Naive thymus-derived CD8-positive, alpha-beta T cell (primary cell): ENCODE measurements at places on chromosomes 4 and X. TPM values are rescaled to one million over a fixed set of nuclear protein-coding genes. Genes with fewer than 3 reads are reported as not detected.

GRCh38 chrX:153522259-153522658, 4.8 kb downstream of the ATP2B3 start:
- DNase-seq, result no peak

The RADX gene
- polyA plus RNA-seq, result 2.1 TPM

The SPANXC gene
- polyA plus RNA-seq, result not detected

The WNK3 gene
- polyA plus RNA-seq, result 0.26 TPM

The GPR50 gene
- not detected for polyA plus RNA-seq

- no peak for DNase-seq
Observed at GRCh38 chr4:153634738-153635353, 49.2 kb upstream of the TLR2 start.

- DNase-seq, result peak; percentile 20
Observed at GRCh38 chrX:151680805-151681204, 14.5 kb upstream of the PRRG3 start.

- no peak for DNase-seq
Observed at GRCh38 chrX:103475381-103475780, 43.9 kb downstream of the RAB40A start.

GRCh38 chr4:15410750-15411149, 17.1 kb upstream of the C1QTNF7 start:
- peak; percentile 22 for DNase-seq

GRCh38 chr4:5851637-5852301, 41.1 kb downstream of the CRMP1 start:
- DNase-seq, result no peak

- no peak for DNase-seq
Observed at GRCh38 chr4:176193938-176194337, 1.4 kb downstream of the SPATA4 start.

DNA sequence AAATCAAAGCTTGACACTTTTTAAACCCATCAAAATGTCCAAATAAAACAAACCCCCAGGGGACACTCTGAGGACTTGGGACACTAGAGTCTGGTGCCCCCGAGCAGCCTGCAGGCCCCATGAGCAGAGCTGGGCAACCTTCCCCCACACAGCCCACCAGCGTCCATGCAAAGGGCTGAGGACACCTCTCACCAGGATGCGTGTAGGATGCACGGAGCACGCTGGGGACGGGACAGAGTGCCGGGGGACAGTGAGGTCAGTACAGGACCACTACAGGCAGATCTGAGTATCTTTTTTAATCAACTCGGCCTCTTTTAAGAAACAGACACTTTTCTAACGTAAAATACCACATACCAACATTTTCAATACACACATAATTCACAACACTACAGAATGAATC, 6.9 kb downstream of the GAK start:
- no peak for DNase-seq

- no peak for DNase-seq
Observed at GRCh38 chr4:85823295-85823694, 348.3 kb downstream of the ARHGAP24 start.

GRCh38 chrX:129981752-129982299, 609 bp upstream of the BCORL1 start:
- DNase-seq, result no peak

DNA sequence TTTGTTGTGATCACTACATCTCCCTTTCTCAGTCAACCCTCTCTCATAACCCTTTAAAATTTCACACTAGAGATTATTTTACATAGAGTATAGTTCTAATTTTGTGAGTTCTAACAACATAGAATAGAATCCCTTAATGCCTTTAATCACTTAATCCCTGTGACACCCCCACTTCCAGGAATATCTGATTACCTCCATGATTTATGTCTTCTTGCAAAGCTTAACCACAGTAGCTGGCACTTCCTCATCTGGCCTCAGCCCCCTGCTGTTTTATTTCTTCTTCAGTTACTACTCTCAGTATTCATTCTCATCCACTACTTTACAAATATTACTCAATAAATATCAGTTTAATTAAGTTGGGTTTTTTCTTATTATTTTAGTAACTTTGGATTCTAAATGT, 340.9 kb downstream of the CENPC start:
- no peak for DNase-seq

DNA sequence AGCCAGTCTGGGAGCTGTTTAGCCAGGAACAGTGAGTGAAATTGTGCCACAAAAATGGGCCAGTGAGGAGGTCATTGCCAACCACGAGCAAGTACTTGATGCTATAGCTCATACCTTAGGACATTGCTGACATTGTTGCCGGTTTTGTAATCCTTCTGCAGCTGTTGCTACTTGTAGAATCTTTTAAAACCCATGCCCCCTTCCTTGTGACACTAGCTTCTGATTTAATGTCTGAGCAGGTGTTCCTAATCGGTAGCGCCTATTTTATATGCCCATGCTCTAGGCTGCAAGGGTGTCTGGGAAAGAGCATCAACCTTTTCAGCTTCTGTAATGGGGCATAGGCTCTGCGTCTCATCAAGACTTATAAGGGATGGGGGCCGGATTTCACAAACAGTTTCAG, 2.6 kb downstream of the POLA1 start:
- DNase-seq, result no peak

The YIPF7 gene
- not detected for polyA plus RNA-seq

- no peak for DNase-seq
Observed at GRCh38 chrX:10404436-10404835, 215.9 kb downstream of the MID1 start.
